Activated T-helper 2 cell treated with anti-CD3 and anti-CD28 coated beads, Interferon-gamma antibody, Interleukin-2, Interleukin-4, amounts not matched to agents 10 μg/mL and 5 μg/mL and 100 μg/mL, durations not matched to agents 14 hours and 24 hours and 36 hours (primary cell): ENCODE measurements at places on chromosomes 3 and 15.

GRCh38 chr3:14921811-14922705 is 25.3 kb upstream of the NR2C2 start:
- no peak for DNase-seq

GRCh38 chr3:143753006-143753405 is 95.3 kb downstream of the SLC9A9 start:
- no peak for DNase-seq

DNA sequence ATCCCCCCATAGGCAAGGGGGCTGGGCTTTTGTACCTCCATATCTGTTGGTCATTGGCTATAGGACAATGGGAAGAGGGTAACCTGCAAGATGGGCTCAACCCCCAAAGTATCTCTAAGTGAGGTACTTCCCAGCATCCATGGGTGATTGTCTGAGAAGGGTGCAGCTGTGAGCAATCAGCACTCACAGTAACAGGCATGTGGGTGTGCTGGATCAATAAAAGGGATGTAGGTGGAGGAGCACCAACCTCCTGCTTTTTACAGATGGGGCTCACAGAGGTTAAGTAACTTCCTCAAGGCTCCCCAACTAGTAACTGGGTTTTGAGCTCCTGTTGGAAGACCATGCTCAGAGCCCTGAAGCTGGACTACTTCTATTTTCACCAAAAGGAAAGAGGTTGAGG is 26.4 kb upstream of the FAM107A start:
- no peak for DNase-seq

DNA sequence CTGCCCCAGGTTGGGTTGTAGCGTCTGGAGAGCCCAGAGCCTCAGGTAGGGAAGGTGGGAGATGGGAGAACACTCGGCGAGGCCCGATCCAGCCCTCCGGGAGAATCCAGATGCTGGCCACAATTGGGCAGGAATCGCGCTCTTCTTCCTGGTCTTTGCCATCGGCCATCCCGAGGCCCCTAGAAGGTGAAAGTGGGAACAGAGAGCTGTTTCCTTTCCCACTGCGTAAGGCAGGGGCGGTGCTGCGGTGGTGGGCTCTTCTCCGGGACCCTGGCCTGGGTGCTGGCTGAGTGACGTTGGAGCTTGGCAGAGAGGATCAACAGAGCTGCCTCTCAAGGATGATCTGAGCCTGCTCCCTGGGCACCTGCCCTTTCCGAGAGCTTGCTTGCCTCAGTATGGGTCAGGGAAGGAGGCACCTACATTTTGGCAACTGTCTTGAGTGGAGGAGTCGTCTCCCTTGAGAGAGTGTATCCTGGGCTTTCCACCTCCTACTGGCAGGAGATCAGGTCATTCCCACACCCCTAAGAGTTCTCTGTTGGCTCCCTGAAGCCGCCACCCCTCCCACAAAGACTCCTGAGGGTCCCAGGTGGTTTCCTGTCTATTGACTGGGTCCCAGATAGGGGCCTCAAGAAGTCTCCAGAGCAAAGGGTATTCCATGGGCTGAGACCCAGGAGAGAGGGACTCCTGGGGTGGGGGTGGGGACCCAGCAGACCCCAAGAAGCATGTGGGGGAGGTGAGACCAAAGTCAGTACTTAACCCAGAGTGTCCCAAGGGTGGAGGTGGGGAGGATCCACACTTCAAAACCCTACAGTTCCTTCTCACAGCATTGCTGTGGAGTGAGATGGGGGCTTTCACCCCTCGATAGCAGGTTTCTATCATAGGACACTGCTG is 1.6 kb downstream of the C15orf39 start:
- no peak for DNase-seq

- no peak for DNase-seq
Measured at GRCh38 chr15:25186411-25186810, 231.6 kb downstream of the SNRPN start.

DNA sequence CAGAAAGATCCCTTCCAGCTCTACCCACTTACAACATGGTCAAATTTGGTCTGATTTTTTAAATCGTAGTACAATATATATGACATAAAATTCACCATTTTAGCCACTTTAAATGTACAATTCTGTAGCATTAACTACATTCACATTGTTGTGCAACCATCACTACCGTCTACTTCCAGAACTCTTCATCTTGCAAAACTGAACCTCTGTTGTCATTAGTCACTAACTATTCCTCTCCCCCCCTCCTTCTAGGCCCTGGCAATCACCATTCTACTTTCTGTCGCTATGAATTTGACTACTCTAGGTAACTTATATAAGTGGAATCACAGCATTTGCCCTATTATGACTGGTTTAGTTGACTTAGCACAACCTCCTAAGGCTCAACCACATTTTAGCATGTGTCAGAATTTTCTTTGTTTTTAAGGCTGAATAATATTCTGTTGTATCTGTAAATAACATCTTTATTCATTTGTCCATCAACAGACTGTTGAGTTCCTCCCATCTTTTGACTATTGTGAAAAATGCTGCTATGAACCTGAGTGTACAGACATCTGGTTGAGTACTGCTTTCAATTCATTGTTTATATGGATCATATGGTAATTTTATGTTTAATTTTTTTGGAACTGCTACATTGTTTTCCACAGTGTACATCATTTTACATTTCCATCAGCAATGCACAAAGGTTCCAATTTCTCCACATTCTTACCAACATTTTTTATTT is 35.5 kb upstream of the CCR2 start:
- no peak for DNase-seq

- DNase-seq, result no peak
Measured at GRCh38 chr15:33494306-33494705, 183.5 kb downstream of the RYR3 start.

- DNase-seq, result no peak
Measured at GRCh38 chr3:35498506-35499210, 140.7 kb upstream of the ARPP21 start.

DNA sequence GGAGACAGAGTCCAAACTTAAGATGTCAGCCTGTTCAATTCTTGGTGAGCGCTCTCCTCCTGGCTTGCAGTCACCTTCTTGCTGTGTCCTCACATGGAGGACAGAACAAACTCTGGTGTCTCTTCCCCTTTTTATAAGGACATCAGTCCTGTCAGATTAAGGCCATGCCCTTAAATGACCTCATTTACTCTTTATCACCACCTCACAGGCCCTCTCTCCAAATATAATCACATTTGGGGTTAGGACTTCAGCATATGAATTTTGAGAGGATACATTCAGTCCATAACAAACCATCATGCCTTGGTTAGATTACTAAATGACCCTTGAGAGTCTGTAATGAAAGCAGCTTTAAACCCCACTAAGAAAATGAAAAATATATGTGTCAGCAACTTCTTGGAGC is 175.2 kb downstream of the TAFA4 start:
- no peak for DNase-seq

DNA sequence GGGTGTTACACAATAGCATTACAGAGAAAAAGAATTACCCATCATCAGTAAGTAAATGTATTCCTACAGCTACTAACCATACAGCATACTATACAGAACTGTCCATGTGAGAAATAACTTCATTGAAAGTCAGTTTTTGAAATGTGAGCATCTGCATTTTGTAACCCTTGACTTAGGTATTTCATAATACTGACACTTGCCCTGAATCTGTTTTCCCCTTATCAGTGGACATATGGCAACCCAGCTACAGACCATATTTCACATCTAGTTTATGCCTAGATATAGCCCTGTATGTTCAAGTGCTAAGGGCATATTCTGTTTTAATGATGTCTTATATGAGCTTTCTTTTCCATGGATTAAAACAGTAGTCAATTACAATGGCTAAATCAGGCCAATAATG is 297.6 kb downstream of the TBC1D5 start:
- no peak for DNase-seq

DNA sequence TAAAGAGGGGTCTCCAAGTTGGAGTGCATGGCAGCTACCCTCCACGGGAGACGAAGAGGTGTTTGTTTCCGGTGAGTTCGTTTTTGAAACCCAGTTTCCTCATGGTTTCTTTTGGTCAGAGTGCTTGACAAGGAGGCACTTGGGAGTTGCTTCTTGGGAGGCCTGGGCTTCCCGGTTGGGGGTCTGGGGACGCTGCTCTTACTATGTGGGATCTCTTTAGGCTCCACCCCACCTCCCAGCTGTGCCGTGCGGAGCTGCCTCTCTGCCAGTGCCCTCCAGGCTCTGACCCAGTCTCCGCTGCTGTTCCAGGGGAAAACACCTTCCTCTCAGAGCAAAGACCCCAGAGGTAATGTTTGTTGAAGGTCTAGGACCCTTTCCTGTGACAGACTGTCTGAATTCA is 29.6 kb downstream of the KIF7 start:
- DNase-seq, result no peak
